Heart left ventricle (tissue), 16 donors: ENCODE measurements at places on chromosomes 4 and X. TPM values are rescaled to one million over a fixed set of nuclear protein-coding genes. Genes with fewer than 3 reads are reported as not detected.
A peak's percentile ranks its signal among the peaks of the same experiment; 100 is the strongest.

- DNase-seq, result no peak
Measured at GRCh38 chr4:107725281-107725859, 5.3 kb upstream of the PAPSS1 start.

- DNase-seq, result peak; percentile 66
Measured at GRCh38 chr4:2402048-2402842, 16.2 kb downstream of the ZFYVE28 start.

DNA sequence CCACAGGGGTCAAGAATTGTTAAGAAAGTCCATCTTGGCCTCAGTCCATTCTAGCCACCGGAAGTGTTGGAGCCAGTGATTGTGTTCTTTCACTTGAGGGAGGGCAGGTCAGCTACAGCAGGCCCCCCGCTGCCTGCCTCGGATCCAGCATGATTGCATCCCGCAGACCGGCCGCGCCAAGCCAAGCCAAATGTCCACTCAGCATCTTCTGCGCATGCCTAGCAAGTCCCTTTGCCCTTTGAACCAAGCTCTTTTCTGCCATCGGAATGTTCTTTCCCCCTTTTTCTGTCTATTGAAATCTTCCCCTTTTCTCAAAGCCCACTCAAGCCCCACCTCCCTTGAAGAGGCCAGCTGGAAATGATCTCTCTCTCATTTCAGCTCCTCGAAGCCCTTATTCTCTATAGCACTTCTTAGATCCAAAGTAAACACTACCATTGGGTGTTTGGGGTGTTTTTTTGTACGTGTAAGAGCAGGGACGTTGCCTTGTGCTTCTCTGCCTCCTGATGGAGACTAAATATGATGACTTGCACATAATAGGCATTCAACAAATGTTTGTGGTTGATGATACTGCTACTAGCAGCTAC is 147.8 kb upstream of the BCOR start:
- peak; percentile 30 for DNase-seq

DNA sequence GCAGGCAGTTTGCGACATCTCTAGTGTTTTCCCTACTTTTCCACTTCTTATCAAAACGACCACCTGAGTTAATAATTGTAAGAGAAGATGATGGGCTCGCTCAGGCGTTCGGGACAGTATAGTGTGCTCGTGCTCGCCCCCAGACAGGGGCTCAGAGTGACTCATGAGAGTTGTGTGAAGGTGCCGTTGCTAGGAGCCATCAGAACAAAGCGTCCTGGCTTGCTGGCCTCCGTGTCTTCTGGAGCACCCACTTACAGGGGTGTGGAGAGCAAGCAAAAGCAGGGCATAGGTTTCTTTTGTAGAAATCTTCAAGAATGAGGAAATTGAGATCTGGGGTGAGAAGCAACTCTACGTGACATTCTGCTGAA is 73.0 kb upstream of the ADGRG2 start:
- no peak for DNase-seq

DNA sequence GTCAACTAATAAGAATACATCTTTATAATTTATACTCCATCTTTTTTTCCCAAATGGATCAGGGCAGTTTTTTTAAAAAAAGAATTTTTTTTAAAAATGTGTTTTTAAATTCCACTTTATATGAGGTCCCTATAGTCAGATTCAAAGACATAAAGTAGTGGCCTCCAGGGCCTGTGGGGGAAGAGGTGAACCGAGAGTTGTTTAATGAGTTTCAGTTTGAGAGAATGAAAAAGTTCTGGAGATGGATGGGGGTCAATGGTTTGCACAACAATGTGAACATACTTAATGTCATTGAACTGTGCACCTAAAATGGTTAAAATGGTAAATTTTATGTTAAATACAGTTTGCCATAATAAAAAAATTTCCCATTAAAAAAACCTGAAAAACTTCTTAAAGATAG is 53.8 kb downstream of the ZNF827 start:
- no peak for DNase-seq

DNA sequence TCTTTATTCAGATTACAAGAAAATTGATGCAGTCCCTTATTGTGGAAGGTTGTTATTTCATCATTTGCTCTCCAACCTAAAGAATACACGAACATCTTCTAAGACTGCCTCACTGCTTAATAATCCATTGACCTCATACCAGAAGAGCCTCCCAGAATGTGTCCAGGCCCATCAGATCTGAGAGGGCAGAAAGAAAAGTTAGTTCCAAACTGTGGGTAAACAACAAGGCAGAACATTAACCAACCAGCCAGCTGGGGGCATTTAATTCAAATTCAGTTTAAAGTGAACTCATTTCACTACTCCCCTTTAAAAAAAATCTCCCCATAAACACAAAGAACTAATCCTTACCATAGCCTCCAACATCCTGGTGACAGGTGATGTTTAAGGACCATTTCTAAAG is 13.8 kb downstream of the GPC4 start:
- no peak for DNase-seq

DNA sequence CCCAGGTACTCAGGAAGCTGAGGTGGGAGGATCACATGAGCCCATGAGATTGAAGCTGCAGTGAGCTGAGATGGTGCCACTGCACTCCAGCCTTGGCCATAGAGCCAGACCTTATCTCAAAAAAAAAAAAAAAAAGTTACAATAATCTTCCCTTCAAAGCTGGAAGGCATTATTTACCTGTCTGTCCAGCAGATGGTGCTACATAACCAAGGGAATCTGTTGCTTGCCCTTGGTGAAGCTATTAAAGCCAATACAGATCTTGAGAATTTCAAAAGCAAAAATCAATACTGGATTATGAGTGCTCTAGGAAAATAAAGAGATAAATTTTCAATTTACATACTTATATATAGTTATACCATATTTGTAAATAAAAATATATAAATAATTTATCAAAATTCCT is 25.9 kb downstream of the PKD2 start:
- DNase-seq, result peak; percentile 28

- DNase-seq, result no peak
Measured at GRCh38 chr4:140680686-140681085, 75.5 kb downstream of the TBC1D9 start.

- DNase-seq, result peak; percentile 96
Measured at GRCh38 chrX:101097546-101098453, at the start of gene CENPI. Gene CENPI (plus strand): TSS chrX:101098204. CDS start chrX:101101071, 2,867 bp downstream.

The GPAT3 gene
- 33.8 TPM for total RNA-seq

The SPIN4 gene
- total RNA-seq, result 0.31 TPM

The SPON2 gene
- total RNA-seq, result 18.9 TPM

The FAT1 gene
- 101 TPM for total RNA-seq

The TMEM131L gene
- 21.1 TPM for total RNA-seq
